Natural killer cell (primary cell): ENCODE measurements at places on chromosomes 1 and 21. TPM values are rescaled to one million over a fixed set of nuclear protein-coding genes. Genes with fewer than 3 reads are reported as not detected.

DNA sequence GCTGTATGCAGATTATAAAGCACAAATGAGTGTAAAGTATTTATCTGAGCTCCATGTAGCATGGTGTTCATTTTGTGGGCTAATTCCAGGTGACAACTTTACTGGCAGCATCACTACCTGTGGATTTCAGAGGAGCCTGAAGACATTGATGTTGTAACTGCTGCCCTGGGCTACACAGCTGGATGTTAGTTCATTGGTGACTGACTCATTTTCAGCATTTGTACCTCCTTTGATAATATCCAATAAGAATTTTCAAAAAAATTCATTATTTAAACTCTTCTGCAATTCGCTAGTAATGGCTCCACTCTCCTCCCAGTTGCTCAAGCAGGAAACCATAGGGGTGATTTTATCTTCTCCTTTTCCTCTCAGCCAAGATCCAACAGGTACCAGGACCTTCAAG lies 37.3 kb upstream of the HSD3B1 start:
- H3K4me1 ChIP-seq = no peaks in the 10 kb centered on the region
- no peak for DNase-seq
- no peak overlapping the region for H3K27ac ChIP-seq
- H3K36me3 ChIP-seq = no peaks in the 10 kb centered on the region
- H3K4me3 ChIP-seq = no peak overlapping the region

DNA sequence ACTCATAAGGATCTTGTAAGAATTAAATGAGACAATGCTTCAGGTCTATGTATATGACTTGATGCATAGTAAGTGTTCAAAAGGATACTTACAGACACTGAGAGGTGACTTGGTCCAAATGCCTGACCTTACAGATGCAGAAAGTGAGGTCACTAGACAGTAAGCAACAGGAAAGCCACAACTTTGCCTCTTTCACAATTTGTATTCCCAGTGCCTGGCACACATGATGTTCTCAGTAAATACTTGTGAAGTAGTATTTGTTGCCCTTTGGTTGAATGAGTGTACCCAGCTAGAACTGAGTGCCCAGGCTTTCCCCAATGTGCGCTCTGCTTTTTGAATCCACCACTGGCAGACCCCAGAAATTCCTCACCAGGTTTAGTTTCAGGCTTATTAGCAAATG lies 105.1 kb downstream of the BEND5 start:
- no peaks in the 10 kb centered on the region for H3K27me3 ChIP-seq
- H3K36me3 ChIP-seq = no peaks in the 10 kb centered on the region
- no peak for DNase-seq
- no peaks in the 10 kb centered on the region for H3K4me1 ChIP-seq
- no peak overlapping the region for H3K27ac ChIP-seq

SV2A gene
- 3.9 TPM for total RNA-seq

DNA sequence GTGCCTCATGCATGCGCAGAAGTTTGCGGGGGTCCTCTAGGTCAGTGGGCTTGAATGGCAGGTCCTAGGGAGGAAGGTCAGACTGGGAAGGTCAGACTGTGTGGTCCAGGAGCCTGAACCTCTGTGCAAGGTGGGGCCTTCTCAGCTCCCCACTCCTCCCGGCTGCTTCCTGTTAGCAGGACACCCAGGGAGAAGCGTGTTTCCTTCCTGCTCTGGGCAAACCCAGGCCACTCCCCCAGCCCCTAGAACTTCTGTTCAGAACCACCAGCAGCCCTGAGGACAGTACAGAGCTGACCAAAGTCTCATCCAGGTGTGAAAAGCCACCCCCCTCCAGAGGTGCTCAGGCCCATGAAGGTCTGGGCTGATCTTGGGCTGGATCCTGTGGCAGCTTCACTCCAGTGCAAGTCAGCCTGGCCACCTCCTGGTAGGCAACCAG lies 29.9 kb downstream of the NAV1 start:
- H3K4me3 ChIP-seq = no peak overlapping the region
- H3K27me3 ChIP-seq = no peaks in the 10 kb centered on the region
- no peak overlapping the region for H3K27ac ChIP-seq
- no peak for DNase-seq

DNA sequence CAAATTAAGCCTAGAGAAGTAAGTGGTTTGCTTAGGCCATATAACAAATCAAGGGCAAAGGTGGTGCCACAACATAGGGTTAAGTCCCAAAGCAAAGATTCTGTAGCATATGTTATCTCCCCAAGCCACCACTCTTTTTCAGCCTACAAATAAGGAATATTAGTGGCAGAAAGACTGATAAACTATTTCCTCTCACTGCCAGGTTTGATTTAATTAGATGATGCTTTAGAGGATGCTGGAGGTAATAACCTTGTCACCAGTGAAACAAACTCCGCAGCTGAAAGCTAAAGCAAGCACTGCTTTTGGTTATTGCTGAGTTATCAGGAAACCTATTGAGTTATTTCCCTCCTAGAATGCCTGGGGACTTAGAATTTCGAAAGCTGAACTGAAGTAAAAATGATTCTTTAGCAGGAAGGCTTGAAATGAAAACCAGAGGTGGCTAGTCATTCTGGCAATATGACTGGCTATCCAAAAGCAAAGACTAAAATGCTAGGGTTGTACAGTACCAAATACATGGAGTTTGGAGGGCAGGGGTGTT lies 145.2 kb downstream of the SYT2 start:
- no peak overlapping the region for H3K27ac ChIP-seq
- H3K4me1 ChIP-seq = peaks cover 11% of the 10 kb centered on the region
- no peak for DNase-seq
- no peaks in the 10 kb centered on the region for H3K27me3 ChIP-seq

GRCh38 chr1:31013187-31013864 lies 52.2 kb downstream of the PUM1 start:
- H3K27me3 ChIP-seq = no peaks in the 10 kb centered on the region
- no peak for DNase-seq
- H3K4me1 ChIP-seq = peaks cover 17% of the 10 kb centered on the region
- no peaks in the 10 kb centered on the region for H3K36me3 ChIP-seq
- no peak overlapping the region for H3K4me3 ChIP-seq
- H3K27ac ChIP-seq = no peak overlapping the region

- H3K4me3 ChIP-seq = no peak overlapping the region
- H3K27me3 ChIP-seq = no peaks in the 10 kb centered on the region
- no peaks in the 10 kb centered on the region for H3K36me3 ChIP-seq
- no peak overlapping the region for H3K27ac ChIP-seq
- DNase-seq = no peak
These were observed 286.8 kb upstream of the DUSP10 start for GRCh38 chr1:222028676-222029075.

CA14 gene
- not detected for total RNA-seq

DNA sequence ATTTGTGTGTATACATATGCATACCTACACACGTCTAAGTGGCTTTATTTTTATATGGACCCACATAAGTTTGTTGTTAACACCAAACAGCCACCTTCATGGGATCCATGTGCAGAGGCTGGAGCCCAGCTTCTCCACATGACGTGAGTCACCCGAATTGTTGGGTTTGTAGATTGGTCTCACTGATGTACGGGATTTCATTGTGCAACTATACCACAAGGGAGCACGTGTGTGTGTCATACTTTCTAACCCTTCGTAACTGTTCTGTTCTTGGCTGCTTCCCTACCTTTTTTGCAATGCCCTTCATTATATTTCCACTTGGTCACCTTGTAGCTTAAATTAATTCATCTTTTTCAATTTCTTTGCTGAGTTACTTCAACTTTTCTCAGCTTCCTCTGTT lies 21.0 kb downstream of the SPRTN start:
- peaks cover 6% of the 10 kb centered on the region for H3K36me3 ChIP-seq
- H3K4me3 ChIP-seq = no peak overlapping the region
- DNase-seq = no peak
- H3K27me3 ChIP-seq = no peaks in the 10 kb centered on the region

GRCh38 chr21:44067011-44067839 lies 40.0 kb upstream of the PWP2 start:
- DNase-seq = no peak
- no peak overlapping the region for H3K4me3 ChIP-seq
- H3K4me1 ChIP-seq = peaks cover 27% of the 10 kb centered on the region

DNA sequence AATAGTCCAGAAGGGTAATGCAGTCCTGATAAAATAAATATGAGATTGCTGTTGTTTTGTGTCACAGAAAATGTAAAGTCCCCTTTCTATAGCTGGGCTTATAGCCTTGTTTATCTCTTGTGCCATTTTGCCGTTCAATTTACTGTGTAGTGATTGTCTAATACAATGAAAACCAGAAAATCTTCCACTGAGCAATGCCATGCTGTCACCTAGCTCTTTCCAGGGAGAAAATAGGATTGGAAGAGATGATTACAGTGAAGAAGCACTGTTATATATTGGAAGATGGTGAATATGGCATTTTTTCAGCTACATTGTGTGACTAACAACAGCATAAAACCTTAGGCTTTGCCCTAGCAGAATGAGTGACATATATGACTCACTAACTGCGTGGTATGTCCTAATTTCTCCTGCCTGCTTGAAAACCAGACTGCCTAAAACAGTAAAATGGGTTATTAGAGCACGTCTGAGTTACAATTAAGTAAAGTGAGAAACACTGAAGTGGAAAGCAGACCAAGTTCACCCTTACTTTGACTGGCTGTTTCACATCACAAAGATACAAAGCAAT lies 332.4 kb upstream of the ZP4 start:
- H3K27me3 ChIP-seq = no peaks in the 10 kb centered on the region
- H3K4me1 ChIP-seq = no peaks in the 10 kb centered on the region
- no peak overlapping the region for H3K4me3 ChIP-seq
- H3K36me3 ChIP-seq = no peaks in the 10 kb centered on the region
- no peak overlapping the region for H3K27ac ChIP-seq
